ENCODE measurements at places on chromosomes 12 and 14. TPM values are rescaled to one million over a fixed set of nuclear protein-coding genes. Genes with fewer than 3 reads are reported as not detected.

Gene KSR2
- total RNA-seq = 0.29 TPM

Gene PGF
- 0.71 TPM for total RNA-seq

Gene SIX1
- 22.9 TPM for total RNA-seq

Gene AVPR1A
- total RNA-seq = not detected

DNA sequence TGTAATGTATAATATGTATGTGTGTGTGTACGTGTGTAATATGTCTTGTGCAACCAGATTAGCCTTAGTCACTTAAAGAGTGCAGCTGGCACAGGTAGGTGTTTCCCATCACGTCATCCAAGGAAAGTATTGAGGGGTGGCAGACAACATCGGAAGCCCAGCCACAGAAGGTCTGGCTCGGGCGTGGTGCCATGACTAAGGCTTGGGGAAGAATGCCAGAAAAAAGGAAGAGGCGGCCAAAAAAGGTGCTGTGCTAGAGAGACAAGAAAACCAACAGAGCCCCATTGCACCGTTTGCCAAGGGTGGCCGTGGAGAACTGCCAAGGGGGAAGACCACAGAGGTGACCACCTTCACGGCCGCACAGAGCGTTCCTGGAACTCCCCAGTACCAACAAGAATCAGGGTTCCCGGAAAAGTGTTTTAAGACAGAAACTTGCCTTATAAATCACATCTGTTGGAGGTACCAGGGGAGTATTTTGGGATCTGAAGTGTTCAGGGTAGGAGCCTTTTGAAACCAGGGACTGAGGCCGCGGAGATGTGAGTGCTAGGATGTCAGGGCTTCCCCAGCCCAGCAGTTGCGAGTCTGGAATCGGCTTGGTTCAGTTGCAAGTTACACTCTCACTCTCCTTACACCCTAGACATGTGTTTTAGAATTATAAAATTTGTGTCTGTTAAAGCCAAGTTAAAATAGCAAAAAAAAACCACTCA, 131.2 kb upstream of the DYRK2 start:
- peak; percentile 45 for DNase-seq

- peak; percentile 81 for DNase-seq
Observed at GRCh38 chr12:64099397-64099796, 122.7 kb downstream of the KICS2 start.

DNA sequence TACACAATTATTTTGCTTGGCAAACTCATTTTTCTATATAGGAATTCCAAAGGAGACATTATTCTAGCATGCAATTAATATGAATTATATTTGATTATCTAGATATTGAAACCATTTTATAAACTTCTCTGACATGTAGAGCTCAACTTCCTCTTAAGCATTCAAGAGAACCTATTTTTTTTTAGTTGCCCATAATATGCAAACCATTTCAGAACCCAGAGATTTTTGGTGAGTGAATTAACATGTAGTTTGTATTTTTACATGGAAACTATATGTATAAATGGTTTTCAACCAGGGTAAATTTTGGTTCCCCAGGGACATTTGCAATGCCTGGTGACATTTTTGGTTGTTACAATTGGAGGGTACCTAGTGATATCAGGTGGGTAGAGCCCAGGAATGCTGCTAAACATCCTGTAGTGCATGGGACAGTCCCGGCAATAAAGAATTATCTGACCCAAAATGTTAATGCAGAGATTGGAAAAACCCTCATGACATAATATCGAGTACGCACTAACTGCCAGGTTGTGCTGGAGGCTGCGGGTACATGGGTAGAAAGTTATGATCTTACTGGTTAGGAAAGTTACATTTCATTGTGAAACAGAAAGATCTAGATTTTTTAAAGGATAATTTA, 338.9 kb upstream of the GARIN2 start:
- DNase-seq = no peak

DNA sequence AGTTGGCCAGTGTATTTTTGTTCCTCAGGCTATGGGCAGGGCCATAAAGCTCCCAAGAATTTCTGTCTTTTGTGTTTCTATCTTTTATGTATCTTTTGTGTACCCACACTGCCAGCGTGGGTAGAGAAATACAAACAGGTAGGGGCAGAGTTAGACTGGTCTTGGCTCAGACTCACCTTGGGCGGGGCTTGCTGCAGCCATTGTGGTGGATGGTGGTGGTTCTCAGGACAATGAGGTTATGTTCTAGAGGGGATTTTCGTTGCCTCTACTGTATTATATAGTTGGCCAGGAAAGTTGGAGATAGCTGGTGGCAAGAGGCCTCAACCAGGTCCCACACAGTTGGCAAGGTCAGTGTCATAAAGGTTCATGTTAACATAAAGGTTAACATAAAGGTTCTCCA, 977.5 kb upstream of the LRFN5 start:
- no peak for DNase-seq

- DNase-seq = no peak
Observed at GRCh38 chr12:121096199-121096798, 36.4 kb upstream of the P2RX7 start.

DNA sequence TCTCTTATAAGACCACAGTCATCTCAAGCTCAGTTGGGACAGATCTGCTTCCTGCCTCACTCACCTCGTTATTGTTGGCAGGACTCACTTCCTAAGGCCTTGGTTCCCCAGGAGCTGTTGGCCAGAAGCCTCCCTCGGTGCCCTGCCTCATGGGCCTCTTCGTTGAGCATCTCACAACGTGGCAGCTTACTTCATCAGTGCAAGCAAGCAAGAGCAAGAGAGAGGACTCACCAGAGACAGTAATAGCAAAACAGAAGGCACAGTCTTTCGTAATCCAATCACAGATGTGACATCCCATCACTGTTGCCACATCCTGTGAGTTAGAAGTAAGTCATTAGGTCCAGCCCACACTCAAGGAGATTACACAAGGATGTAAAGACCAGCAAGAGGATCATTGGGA, 5.1 kb upstream of the NUMB start:
- peak; percentile 25 for DNase-seq

GRCh38 chr14:92493492-92493891, 20.1 kb upstream of the RIN3 start:
- DNase-seq = no peak
